Activated T-cell treated with anti-CD3 and anti-CD28 coated beads for 24 hours (primary cell): ENCODE measurements at places on chromosomes 3 and 15.

DNA sequence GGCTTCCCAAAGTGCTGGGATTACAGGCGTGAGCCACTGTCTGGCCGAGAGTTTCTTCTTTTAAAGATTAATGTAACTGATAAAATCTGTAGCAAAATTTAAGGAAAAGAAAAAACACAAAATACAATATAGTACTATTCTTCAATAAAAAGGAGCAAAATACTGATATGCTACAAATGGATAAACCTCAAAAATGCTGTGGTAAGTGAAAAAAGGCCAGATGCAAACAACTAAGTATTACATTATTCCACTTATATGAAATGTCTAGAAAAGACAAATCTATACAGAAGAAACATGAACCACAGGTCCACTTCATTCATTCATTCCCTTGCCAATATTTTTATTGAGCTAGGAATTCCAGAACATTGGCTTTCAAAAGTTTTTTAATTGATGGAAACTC, 299.5 kb downstream of the CTNNB1 start:
- DNase-seq, result no peak

DNA sequence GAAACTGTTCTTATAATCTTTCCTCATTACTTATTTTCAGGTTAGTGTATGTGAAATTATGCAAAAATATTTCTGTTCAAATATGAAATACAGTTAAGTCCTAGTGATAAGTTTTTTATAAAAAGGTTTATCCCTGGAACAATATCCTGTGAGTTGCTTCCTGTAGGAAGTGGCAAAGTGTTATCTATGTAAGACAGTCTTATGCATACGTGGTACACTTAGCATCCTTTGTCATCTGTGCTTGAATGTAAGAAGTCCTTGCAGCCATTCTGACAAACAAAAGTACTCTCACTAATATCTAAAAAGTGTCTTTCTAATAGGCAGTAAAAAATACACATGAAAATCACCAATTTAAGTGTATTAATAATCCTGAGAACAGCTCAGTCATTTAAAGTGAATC, 372.5 kb upstream of the BCHE start:
- DNase-seq, result no peak

GRCh38 chr3:87206070-87206469, 21.0 kb upstream of the CHMP2B start:
- DNase-seq, result no peak

GRCh38 chr3:41199866-41200668, 762 bp downstream of the CTNNB1 start:
- DNase-seq, result peak; percentile 30

DNA sequence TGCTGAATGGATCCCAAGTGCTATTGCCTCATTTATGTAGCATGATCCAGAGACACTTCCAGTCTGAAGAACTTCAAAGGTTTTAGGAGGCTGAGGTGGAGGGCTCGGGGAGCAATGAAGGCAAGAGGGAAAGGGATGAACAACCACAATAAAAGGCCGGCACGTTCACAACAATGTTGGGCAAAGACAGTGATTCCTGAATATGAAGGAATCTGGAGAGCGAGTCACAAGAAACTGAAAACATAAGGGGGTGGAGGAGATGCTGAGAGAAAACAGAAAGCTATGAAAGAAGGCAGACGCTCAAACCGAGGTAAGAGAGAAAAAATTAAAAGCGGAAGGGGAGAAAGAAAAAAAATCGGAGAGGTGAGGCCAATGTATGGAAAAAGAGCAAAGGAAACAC, 120.1 kb downstream of the GREM1 start:
- no peak for DNase-seq

- no peak for DNase-seq
Measured at GRCh38 chr3:187093320-187093719, 46.0 kb downstream of the RPL39L start.

- no peak for DNase-seq
Measured at GRCh38 chr3:100264242-100264641, 3.5 kb downstream of the TBC1D23 start.

DNA sequence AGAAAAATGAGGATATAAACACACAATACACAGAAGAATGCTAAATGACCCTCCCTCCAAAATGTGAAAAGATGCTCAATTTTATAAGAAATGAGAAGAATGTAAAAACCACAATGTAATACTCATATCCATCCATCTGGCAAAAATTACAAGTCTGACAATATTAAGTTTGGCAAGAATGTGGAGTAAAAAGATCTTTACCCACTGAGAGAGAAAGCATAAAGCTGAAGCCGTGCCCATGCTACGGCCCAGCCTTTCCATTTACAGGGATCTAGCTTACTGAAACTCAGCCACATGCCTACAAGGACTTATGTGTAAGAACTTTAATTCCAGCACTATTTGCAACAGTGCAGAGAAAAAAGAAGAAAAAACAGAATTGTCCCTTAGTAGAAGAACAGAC, 42.9 kb downstream of the ATP13A3 start:
- DNase-seq, result no peak

GRCh38 chr3:113829576-113830354, 8.8 kb upstream of the GRAMD1C start:
- no peak for DNase-seq

- no peak for DNase-seq
Measured at GRCh38 chr3:65902304-65902793, 136.4 kb downstream of the MAGI1 start.

- DNase-seq, result no peak
Measured at GRCh38 chr3:55013145-55013925, 85.5 kb upstream of the LRTM1 start.

DNA sequence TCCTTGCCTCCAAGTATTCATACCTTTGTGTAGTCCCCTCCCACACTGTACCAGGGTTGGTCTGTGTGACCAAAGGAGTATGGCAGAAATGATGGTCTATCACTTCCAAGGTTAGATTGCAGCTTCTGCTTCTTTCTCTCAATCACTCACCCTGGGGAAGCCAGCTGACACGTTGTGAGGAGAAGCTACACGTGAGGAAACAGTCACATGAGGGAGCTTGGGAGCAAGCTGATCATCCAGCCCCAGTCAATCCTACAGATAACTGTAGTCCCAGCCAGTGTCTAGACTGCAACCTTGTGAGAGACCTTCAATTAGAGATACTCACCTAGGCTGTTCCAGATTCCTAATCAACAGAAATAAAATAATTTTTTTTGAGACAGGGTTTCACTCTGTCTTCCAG, 6.2 kb upstream of the ZNF774 start:
- DNase-seq, result no peak

DNA sequence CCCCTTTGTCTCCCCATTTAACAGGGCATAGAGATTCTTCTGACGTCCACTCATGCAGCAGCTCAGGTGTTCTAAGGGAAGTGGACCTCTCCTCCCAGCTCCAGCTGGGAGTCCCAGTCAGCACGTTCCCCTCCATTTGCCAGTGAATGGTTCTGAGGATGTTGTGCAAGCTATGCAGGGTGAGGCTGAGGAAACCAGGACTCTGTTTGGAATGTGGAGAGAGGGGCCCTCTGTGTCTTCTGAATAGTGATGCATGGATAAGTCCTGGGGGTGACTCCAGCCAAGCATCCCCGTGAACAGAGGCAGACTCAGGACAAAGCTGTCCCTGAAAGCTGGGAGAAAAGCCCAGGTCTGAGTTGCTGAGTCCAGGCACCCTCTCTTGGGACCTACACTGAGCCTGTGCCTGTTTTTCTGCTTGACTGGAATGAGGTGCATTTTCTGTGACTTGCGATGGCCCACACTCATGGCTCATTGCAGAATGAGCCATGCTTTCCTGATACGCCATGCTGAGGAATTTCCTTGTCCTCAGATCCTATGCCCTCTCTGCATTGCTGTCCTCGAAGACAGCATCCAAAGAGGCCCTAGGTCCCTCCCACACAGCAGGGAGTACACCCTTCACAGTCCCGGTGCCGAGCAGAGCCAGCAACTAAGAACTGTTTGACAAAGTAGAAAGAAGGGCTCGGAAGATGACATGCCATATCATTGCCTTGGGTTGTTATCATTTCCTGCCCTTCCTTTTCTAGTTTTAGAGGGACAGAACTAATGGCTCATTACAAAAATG, 185.2 kb downstream of the ATP10A start:
- no peak for DNase-seq

- no peak for DNase-seq
Measured at GRCh38 chr15:34188711-34189110, 21.2 kb downstream of the KATNBL1 start.

GRCh38 chr15:22262613-22263020, 182.3 kb downstream of the OR4M2 start:
- peak; percentile 43 for DNase-seq

GRCh38 chr15:72037321-72037720, 80.6 kb downstream of the MYO9A start:
- DNase-seq, result no peak

GRCh38 chr15:63263519-63263918, 13.9 kb upstream of the APH1B start:
- no peak for DNase-seq

DNA sequence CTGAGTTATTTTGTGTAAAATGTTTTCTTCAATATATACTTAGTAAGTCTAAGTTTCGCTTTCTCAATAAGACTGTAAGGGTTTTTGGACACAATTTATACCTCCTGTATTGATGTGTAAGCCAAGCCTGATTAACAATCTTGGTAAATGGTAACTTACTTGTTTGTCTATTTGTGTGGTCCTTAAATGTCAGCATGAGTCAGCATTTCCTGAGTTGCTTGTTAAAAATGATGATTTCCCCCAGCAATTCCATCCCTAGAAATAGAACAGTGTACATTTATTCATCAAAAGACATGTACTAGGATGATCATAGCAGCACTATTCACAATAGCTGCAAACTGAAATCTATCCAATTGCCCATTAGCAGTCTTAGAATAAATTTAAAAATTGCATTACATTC, 53.4 kb upstream of the LRIG1 start:
- no peak for DNase-seq

DNA sequence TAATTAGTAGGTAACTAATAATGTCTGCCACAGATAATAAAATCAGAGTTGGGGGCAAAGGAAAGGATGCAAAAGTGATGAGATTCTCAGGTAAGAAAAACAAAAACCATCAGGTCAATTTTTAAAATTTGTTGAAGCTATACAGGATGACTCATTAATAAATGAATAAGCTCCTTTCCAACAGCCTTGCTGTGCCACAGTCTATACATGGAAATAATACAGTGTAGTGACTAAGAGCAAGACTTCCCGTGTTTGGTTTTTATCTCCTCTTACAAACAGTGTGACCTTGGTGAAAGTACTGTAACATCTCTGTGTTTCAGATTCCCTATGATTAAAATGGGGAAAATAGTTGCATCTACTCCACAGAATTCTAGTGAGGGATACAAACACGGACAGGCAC, 331.6 kb downstream of the PYDC2 start:
- no peak for DNase-seq

- no peak for DNase-seq
Measured at GRCh38 chr3:184873141-184873540, 61.2 kb downstream of the VPS8 start.

DNA sequence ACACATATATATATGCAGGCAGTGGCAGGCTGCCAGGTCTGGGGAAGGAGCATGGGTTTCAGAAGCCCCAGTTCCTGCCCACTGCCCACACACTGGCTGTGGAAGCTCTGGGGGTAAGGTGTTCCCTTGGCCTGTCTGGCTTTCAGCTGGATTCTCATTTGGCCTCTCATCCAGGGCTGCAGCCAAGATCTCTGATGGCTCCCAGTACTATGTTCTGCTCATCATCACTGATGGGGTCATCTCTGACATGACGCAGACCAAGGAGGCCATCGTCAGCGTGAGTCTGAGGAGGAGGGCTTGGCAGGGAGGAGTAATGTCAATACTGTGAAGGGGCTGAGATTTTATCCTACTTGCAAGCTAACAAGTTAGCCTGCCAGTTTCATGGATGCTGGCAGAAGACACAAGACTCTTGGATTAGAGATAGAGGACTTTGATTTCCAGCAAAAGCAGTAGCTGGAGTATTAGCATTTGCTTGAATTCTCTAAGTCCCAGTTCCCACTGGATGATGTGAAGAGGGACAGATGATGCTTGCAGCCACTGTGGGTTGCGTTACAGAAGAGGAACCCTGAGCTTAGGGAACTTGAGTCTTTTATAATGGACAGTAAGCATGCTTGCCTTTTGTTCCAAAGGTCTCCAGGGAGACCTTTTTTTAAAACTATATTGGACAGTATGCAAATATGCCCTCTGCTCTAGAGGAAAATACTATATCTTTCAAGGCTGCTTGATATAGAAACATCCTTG, 5.6 kb upstream of the BRPF1 start:
- DNase-seq, result no peak

- no peak for DNase-seq
Measured at GRCh38 chr3:49341996-49342395, 2.1 kb upstream of the USP4 start.

DNA sequence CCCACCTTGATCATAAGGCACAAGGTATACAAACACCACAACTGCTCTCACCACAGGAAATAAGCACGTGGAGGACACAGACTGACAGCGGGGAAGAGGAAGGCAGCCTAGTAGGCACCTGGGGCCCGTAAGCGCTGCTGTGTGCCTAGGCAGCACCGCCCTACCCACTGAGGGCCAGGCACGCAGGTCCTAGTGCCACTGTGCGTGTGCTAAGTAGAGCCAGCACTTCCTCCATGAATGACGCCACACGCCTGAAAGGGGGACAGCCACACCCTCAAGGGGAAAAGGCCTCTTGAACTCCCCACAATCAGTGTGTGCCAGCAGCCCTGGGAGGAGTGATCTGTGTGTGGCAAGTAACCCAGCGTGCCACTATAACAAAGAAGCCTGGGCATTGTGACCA, 73.0 kb downstream of the ATP1B3 start:
- no peak for DNase-seq

DNA sequence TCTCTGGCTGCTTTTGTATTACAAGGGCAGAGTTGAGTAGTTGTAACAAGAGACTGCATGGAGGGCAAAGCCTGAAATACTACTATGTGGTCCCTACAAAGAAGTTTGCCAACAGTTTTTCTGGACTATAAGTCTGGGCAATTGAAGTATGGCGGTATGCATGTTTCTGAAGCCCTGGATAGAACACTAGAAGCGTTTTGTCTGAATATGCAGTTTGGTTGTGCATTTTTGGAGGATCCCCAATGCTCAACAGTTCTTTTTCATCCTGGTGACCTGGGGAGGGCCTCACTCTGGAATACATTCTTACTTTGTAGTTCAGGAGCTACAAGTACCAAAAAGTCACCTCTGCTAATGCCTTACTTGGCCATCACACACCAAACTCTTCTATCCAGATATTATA, 29.6 kb downstream of the SH3GL3 start:
- DNase-seq, result no peak

DNA sequence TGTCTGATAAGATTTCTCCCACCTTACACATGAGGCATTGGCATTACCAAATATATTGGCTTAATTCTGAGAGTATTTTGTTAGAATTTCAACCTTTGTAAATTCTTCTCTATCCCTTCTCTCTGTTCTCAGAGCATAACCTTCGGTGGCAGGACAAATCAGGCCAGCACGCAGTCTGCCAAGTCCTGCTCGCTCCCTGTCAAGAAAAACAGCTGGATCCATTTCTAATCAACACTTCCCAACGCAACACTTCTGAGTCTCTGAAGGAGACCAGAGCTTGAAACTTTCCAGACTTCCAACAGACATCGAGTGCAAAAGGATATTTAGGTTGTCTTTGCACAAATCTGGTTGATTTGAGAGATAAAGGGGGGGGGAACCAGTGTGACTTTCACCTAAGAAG, 125.7 kb downstream of the SV2B start:
- no peak for DNase-seq
